AG10803 (cell line): ENCODE measurements at places on chromosomes 5 and 9.

- no peak for DNase-seq
Observed at GRCh38 chr9:27433631-27434325, 90.3 kb upstream of the IFNK start.

DNA sequence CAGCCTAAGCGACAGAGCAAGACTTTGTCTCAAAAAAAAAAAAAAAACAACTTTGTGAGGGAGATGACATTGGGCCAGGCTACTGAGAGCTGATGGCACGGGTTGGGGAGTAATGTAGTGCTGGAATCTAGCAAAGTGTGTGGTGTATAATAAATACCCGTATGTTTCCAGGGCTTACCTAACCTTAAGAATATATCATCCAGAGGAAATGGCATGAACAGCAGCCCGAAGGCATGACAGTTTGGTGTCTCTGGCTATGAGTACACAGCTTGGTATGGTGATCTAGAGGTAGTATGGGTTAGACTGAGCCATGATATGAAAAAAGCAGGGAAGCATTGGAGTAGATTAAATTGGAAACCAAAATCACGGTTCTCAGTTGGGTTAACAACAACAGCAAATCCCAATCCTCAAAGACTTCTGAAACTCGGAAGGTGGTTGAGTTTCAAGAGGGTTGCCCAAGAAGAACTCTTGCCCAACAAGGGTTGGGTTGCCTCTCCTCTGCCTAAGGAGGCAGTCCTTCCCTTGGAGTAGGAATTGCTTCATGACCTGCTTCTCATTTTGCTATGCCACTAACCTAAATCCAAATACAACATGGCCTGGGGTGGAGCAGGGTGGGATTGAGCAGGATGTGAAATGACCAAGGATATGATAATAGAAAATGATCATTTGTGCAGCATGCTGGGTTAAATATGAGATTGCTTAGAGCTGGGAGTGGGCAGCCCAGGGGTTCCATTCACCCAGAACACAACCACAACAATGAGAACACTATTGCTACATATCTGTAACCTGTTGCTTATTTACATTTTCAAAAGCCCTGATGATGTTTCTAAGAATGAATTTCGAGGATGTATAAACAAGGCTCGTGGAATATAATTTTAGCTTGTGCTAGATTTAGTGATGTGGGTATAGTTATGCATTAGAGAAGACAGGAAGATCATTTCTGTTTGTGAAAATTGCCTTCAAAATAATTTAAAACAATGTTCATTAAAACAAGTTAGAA lies 64.6 kb upstream of the ZFR start:
- peak; percentile 38 for DNase-seq

DNA sequence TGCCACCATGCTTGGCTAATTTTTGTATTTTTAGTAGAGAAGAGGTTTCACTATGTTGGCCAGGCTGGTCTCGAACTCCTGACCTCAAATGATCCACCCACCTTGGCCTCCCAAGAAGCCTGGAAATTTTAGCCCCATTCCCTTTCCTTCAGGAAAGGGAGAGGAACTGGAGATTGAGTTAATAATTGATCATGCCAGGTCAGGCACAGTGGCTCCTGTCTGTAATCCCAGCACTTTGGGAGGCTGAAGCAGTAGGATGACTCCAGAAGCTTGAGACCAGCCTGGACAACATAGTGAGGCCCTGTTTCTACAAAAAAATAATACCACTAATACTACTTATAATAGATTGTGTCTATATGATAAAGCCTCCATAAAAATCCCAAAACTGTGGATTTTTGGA lies 124.6 kb downstream of the UNC13B start:
- DNase-seq: no peak

- no peak for DNase-seq
Observed at GRCh38 chr5:91090995-91091394, 292.1 kb downstream of the ARRDC3 start.

DNA sequence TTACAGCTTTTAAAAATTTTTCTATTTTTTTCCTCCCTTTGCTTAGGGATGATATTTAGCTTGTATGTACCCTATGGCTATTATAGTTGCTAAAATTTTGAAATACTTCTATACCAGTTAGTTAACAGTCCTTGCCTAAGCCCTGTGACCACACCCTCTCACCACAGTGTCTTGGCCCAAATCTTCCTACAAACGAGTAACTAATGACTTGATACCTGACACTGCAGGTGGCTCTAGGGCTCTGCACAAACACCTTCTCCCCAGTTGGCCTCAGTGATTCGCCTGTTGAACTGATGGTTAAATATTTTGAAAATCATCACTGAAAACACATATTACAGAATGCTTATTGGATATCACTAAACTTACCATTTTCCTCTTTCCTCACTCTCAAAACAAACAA lies 449.6 kb upstream of the CHD1 start:
- DNase-seq: no peak

DNA sequence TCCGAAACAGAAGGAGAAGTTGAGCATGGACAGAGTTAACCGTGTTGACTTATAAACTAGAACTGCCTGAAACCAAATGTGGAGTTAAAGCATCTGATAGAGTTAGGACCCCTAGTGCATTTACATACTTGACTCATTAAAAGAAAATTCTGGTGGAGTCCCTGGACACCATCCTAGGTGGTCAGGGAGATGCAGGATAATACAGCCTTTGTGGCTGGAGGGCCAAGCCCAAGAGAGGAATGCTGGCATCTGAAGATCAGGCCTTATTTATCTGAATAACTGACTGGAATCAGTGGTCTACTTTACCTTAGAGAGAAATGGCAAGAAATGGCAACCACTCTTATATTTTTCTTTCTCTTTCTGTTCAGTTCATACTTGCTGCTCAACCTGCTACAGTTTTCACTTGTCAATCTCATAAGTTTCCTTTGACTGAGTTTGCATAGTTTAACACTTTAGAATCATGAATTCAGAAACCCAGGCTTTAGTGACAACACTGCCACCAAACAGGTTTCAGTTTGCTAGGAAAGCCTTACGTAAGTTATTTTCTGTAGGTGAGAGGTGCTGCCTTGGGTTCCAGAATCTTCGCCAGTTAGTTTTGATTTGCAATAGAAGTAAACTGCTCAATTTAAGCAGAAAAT lies 10.2 kb downstream of the CMYA5 start:
- no peak for DNase-seq

DNA sequence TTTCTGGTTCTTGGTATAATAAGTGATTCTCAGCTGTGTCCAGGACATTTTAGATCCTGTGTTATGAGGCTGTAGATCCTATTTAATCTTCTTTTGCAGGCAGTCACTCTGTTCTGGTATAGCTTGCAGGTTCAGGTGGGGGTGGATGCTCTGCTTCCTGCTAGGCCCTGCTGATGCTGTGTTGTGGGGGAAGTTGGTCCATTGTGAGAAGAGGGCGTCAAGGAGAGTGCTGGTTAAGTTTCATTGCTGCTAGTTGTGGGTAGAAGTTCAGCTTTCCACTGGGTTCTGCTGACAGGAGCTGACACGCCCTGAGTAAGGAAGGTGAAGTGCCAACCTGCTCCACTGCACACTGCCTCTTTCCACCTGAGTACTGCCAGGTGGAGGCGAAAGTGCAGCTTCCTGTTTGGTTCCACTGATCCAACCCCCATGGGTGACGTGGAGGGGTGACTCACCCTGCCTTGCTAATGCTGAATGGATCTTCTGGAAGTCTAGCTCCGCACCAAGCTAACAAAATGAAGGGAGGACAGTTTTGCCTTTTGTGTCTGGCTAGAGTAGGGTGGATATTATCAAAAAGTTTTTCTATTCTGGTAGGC lies 16.3 kb downstream of the NMRK1 start:
- no peak for DNase-seq
